Myocyte (in vitro differentiated cells): ENCODE measurements at places on chromosomes 2 and 18. TPM values are rescaled to one million over a fixed set of nuclear protein-coding genes. Genes with fewer than 3 reads are reported as not detected.

Gene CNDP1
- not detected in 2 replicates for total RNA-seq

Gene SERPINB13
- not detected in 2 replicates for total RNA-seq

DNA sequence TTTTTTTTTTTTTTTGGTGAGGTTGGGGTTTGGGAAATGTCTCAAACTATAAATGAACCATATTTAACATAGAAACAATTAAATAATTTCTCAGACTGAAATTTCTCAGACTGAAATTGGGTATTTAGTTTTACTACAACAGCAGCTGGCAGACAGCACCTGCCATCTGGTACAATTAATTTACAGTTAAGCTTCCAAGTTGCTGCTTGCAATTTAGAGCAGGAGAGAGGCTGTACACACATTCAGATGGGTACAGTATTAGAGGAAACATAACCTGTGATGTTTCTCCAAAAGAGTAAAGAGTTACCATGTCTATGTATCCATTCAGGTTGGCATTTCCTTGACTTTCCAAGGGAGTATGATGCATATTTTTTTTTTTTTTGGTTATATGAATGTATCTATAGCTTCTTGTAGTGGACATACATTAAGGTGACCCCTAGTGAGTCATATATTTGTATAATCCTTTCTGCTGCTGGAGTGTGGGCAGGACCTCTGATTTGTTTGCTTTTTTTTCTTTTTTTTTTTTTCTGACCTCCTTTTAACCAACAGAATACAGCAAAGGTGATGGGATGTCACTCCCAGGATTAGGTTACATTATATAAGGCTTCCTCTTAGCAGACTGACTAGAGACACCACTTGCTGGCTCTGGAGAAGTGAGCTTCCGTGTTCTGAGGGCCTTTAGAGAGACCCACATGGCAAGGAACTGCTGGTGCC lies 201.7 kb downstream of the PTH2R start:
- no peak for DNase-seq

Gene TSHZ1
- total RNA-seq, result 6.1 and 6.8 TPM in 2 replicates

DNA sequence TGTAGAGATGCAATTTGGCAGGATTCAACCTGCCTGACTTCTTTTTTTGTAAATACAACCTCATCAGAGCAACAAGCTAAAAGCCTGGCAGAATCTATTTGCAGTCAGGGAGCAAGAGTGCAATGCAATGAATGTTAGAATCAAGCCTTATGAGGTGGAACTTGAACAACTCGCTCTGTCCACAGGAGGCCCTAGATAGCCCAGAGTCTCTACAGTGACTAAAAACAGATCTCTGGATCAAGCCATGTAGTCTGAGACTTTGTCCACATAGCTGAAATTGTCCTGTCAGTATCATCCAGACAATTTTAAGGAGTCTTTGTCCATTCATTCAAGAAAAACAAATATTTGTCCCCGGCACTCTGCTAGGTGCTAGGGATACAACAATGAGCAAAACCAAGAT lies 32.0 kb upstream of the CDK5R2 start:
- DNase-seq, result no peak

GRCh38 chr2:229265727-229266126 lies 5.4 kb downstream of the PID1 start:
- no peak for DNase-seq

DNA sequence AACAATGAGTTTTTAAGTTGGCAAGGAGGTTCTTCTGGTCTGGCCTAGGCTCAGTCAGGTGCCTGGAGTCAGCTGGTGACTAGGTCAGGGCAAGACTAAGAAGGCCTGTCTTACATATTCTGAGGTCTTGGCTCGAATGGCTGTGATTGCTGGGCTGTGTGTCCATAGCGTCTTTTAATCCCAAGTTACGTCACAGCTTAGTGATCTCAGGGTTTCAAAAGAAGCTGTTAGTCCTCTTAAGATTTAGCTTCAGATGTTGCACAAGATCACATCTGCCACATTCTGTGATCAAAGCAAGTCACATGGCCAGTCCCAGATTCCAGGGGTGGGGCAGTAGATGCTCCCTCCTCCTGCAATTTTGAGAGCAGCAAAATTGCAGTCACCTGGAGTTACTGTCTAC lies 61.3 kb downstream of the PKP4 start:
- DNase-seq, result peak; percentile 17

Gene HOXD13
- not detected in 2 replicates for total RNA-seq

GRCh38 chr2:111924617-111925107 lies 26.3 kb downstream of the MERTK start:
- DNase-seq, result no peak

DNA sequence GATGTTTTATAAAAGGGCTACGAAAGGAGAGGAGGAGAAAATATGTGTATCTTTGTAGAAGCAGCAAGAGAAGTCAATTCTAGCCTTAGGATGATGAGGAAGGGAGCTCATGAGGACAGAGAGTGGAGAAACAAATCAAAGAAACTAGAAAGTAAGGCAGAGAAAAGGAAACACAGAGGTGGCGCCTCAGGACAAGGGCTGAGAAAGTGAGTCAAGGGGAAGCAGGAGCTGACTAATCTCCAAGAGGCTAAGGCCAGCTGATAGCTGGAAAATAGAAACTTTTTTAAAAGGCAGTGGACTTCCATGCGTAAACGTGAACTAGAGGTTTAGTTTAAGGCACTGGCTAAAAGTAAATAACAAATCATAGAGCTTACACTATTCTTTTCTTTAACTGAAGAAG lies 173.3 kb downstream of the ANKRD44 start:
- peak; percentile 18 for DNase-seq

DNA sequence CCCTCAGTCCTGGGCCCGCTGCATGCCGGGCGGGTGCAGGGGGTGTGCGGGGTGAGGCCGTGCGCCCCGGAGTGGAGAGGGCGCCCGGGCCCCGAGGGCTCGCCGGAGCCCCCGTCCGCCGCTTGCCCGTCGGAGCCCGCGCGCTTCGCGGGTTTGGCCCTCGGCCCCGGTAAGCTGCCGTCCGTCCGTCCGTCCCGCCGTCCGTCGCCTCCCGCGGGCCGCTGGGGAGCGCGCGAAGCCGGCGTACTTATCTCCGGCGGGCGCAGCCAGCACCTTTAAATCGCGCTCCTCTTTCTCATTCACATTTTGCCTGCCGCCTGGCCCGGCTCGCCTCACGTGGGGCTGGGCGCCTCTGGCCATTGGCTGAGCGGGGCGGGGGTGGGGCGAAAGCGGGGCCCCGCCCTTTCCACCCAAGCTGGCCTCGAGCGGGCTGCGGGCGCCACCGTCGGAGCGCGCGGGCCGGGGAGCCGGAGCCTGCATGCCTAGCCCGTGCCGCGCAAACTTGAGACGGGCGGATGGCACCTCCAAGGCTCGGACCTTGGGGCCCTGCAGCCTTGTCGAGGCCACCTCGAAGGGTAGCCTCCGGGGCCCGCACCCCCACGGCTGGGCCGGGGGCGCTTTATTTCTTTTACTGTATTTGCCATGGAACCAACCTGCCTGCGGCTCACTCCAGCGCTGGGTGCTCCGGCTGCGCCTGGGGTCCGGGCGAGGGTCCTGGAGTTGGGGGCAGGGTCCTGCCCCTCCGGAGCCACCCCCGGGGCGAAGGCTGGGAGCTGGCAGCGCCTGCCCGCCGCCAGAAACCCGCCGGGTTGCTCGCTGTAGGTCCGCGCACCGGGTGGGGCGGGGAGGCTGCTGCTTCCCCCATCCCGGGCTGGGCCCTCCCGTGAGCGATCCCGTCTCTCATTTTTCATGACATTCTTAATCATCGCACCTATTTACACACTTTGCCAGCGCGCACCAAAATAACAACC lies at the start of gene GBX2:
Gene GBX2 (minus strand): TSS at position 277 of the 971 bp plus-strand sequence. CDS start 415 bp downstream, outside the sequence.
- DNase-seq, result no peak

Gene GCC2
- total RNA-seq, result 17.9 and 21.9 TPM in 2 replicates

Gene SLC25A52
- not detected in 2 replicates for total RNA-seq

- DNase-seq, result no peak
These were observed 185.1 kb upstream of the LHCGR start for GRCh38 chr2:48940606-48941005.

DNA sequence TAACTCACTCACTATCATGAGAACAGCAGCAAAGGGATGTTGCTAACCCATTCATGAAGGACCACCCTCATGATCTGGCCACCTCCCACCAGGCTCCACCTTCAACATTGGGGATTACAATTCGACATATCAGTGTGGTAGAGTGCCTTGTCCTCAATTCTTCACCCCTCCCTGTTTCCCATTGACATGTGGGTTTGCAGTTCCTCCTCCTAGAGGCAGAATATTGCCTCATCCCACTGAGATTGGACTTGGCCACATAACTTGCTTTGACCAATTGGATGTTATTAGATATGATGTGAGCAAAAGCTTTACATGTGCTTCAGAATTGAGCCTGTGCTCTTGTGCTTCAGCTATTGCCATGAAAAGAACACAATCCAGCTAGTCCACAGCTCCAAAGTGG lies 217.0 kb upstream of the CXCR4 start:
- no peak for DNase-seq

- DNase-seq, result no peak
These were observed 361.7 kb downstream of the TMEM182 start for GRCh38 chr2:103123516-103123915.

GRCh38 chr2:99715956-99716355 lies 226.1 kb upstream of the REV1 start:
- DNase-seq, result no peak

- DNase-seq, result no peak
These were observed 17.8 kb downstream of the RASGRP3 start for GRCh38 chr2:33494155-33494779.

Gene SRBD1
- total RNA-seq, result 13.1 and 17.5 TPM in 2 replicates

GRCh38 chr2:74816540-74817303 lies 17.2 kb upstream of the HK2 start:
- no peak for DNase-seq

Gene NGEF
- total RNA-seq, result 0.19 TPM in 1 of 2 replicates, not detected in the other

Gene EFHD1
- 0.29 TPM in 1 of 2 replicates, not detected in the other for total RNA-seq

- peak; percentile 12 for DNase-seq
These were observed 239.0 kb downstream of the CCDC178 start for GRCh38 chr18:33201509-33201926.

GRCh38 chr2:106197878-106198277 lies 3.8 kb upstream of the UXS1 start:
- DNase-seq, result peak; percentile 92

Gene POTEJ
- total RNA-seq, result not detected in 2 replicates

DNA sequence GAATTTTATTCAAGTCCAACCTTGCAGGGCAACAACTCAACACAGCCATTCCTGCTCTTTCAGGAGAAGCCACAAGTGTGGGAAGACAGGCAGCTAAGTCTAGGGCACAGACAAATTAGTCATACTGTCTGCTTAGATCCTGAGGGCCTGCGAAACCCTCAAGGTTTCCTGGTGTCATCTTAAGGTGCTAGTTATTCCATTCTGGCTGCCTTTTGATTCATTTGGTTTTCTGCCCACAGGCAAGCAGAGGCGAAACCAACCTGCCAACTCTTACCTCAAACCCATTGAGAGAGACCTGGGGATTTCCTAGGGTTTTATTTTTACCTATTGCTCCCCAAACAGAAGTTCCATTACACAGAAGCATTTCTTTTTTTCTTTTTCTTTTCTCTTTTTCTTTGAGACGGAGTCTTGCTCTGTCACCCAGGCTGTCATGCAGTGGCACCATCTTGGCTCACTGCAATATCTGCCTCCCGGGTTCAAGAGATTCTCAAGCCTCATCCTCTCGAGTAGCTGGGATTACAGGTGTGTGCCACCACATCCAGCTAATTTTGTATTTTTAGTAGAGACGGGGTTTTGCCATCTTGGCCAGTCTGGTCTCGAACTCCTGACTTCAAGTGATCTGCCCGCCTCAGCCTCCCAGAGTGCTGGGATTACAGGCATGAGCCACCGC lies 23.7 kb upstream of the SCYGR1 start:
- DNase-seq, result peak; percentile 60
